Left ventricle myocardium inferior (tissue), 1 donor: ENCODE measurements at places on chromosomes 6 and 20. TPM values are rescaled to one million over a fixed set of nuclear protein-coding genes. Genes with fewer than 3 reads are reported as not detected.
A peak's percentile ranks its signal among the peaks of the same experiment; 100 is the strongest.

- peaks cover 4% of the 10 kb centered on the region for H3K27me3 ChIP-seq
- no peak overlapping the region for H3K27ac ChIP-seq
- no peaks in the 10 kb centered on the region for H3K4me1 ChIP-seq
- H3K36me3 ChIP-seq: no peaks in the 10 kb centered on the region
These were observed 151.5 kb downstream of the BFSP1 start for GRCh38 chr20:17379651-17380050.

DNA sequence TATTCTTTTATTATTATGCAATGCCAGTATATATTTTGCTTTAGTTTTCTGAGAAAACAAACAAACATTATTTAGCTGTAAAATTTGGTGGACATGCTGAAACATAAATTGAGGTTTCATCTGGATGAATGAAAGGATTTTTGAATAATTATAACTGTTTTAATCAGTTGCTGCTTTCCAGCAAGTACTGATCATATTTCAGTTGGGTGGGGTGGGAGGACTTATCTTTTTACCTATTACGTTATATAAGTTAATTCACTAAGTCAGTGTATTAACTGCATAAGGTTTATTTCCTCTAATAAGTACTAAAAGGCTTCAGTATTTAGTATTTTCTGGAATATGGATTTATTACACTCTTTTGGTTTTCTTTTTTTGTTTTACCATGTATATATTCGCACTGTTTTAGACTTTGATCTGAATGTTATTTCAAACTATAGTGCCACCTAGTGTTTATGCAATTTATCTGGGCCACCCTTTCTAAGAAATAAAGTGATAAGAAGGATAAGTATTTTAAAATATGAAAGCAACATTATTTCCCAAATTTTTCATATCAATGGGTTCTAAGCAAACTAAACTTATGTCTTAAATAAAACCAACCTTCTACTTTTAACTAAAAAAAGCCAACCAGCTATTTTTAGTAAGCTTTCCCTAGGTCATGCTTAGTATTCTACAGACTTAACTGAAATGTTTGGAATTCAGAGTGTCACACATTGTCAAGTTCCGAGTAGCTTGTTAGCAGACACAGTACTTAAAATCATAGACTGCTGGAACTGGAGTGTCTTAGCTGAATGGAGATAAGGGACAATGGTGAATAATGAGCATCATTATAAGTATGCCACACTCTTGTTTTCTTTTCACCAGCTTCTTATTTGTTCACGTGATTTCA, 105.4 kb upstream of the MCHR2 start:
- H3K4me3 ChIP-seq: no peak overlapping the region
- DNase-seq: no peak
- no peak overlapping the region for H3K27ac ChIP-seq
- peaks cover 47% of the 10 kb centered on the region for H3K27me3 ChIP-seq
- no peaks in the 10 kb centered on the region for H3K4me1 ChIP-seq

DNA sequence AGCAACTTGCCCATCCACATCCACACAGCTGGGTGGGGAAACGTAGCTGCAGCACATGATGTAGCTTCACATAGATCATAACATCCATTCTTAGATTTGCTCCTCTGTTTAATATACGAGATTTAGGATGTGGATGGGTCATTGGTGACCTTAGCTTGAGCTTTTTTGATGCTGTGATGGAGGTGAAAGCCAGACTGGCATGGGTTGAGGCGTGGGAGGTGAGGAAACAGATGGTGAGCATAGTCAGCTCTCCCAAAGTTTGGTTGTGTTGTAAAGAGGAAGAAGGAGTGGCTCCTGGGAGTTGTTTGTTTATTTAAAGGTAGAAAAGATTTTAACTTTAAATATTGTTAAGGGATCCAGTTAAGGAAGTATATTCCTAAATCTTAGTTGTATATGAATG, 5.3 kb downstream of the ARFGEF2 start:
- peak overlapping the region; percentile 98 for H3K27ac ChIP-seq
- H3K27me3 ChIP-seq: no peaks in the 10 kb centered on the region
- H3K4me1 ChIP-seq: peaks cover 96% of the 10 kb centered on the region
- no peaks in the 10 kb centered on the region for H3K36me3 ChIP-seq
- H3K4me3 ChIP-seq: no peak overlapping the region

DNA sequence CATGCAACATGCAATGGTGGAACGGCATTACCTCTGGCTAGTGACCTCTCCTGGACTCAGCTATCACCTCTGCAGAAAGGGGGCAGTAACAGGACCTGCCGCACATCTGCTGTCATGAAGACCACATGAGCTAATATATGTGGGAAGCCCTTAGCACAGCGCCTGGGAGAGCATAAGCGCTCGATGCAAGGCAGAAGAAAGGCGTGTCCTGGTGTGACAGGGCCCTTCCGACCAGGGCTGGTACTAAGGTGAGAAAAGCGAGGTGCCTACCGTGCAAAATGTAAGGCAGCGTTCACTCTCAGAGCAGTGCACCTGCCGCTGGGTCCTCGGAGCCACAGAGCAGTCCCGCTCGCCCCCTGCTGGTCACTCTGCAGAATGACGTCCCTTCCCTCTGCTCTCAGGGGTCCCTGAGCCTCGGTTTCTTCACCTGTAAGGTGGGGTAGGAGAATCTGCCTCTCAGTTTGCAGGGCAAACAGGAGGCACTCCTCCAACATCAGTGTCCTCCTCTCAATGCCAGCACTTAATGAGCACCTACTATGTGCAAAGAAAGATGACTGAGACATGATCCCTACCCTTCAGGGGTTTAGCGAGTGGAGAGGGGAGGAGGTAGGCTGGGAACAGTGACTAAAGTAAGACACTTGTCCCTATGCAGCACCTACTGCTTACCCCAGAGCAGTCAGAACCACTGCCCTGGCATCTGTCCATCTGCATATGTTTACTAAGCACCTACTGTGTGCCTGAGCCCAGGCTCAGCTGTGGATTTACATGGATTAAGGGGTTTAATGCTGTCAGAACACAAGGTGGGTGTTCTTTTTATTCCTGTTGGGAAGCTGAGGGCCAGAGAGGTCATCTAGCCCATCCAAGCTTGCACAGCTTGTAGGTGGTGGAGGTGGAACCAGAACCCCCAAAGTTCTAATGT, 41.1 kb upstream of the PTGIS start:
- no peaks in the 10 kb centered on the region for H3K36me3 ChIP-seq
- peaks cover 34% of the 10 kb centered on the region for H3K4me1 ChIP-seq
- peak; percentile 55 for DNase-seq
- peaks cover 12% of the 10 kb centered on the region for H3K27me3 ChIP-seq
- no peak overlapping the region for H3K4me3 ChIP-seq

DNA sequence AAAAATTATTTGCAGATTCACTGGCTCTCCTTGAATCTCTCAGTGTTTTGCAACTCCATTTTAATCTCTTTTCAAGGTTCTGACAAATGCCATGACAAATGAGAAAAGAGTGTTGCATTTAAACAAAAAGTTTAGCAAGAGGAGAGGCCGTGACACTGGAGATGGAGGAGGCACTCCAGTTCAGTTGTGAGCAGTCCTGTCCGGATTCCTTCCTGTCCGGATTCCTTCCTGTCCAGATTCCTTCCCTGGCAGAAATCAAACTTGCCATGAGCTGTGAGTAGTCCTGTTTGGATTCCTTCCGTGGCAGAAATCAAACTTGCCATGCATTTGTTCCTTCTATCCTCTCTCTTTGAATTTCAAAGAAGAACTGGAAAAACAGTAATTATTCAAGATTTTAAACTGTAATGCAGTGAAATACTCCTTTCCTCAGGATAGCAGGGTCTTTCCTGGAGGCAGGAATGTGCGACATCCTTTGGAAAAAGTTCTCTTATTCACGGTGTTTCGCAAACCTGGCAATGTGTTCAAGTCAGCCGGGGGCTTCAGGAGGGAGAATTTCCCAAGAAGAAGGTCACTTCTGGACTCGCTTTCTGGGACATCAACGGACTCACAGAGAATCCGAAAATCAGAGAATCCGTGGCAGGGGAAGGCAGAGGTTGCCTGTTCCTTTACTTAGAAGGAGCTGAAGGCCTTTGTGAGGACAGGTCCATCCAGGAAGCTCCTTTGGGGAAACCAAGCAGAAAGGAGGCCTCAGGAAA, 48.7 kb upstream of the DACT2 start:
- H3K4me1 ChIP-seq: peaks cover 4% of the 10 kb centered on the region
- H3K36me3 ChIP-seq: no peaks in the 10 kb centered on the region
- H3K27me3 ChIP-seq: peaks cover 73% of the 10 kb centered on the region

- H3K4me1 ChIP-seq: peaks cover 4% of the 10 kb centered on the region
- H3K27ac ChIP-seq: no peak overlapping the region
These were observed 89.8 kb downstream of the TOX2 start for GRCh38 chr20:44004306-44004915.

The TBXT gene
- not detected for total RNA-seq
